ENCODE measurements at places on chromosomes 12 and 14.

DNA sequence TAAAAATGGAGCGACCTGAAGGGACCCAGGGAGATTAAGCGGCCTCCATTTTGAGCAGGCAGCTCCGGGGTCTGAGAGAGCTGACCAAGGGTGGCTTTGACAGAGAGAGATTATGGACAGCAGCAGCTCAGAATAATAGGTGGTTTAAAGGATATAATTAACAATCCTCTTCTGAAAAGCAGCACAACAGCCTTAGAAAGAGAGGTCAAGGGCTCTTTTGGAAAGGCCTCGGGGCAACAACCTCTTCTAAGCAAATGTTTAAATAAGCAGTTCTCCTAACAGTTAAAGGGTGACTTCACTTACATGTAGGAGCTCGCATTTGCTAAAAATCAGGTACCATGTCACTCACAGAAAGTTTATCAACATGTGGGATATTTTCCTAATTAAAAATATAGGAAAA, 87.2 kb upstream of the FRMD6 start:
- DNase-seq: no peak

- no peak for DNase-seq
These were observed 108.0 kb downstream of the DAAM1 start for GRCh38 chr14:59296508-59296907.

DNA sequence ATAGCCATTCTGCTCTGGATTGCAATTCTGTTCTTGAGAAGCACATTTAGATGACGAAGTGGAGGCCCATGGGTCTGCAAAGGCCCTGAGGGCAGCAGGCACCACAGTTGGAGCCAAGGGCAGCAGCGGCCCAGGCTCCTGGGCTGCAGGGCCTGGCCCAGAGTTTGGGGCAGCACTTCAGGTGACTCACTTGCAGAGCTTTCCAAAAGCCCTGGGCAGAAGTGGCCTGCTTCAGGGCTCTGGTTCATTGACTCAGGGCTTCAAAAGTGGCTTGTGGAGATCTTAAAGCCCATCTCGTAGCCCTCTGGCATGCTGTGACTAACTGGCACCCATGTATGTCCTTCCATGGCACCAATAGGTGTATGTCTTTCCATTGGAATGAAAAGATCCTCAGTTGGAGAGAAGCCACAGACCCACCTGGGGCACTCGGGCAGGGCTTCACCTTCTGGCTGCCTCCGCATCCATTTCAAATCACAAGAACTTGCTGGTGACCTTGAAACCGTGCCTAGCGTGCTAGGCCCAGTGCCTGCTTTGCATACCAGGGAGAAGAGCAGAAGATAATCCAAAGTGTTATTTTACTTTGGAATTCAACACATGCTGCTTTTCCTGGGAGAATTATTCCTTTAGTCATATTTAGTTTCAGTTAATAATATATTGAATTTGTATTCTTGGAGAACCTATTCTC, 106.7 kb downstream of the PRMT8 start:
- DNase-seq: no peak

DNA sequence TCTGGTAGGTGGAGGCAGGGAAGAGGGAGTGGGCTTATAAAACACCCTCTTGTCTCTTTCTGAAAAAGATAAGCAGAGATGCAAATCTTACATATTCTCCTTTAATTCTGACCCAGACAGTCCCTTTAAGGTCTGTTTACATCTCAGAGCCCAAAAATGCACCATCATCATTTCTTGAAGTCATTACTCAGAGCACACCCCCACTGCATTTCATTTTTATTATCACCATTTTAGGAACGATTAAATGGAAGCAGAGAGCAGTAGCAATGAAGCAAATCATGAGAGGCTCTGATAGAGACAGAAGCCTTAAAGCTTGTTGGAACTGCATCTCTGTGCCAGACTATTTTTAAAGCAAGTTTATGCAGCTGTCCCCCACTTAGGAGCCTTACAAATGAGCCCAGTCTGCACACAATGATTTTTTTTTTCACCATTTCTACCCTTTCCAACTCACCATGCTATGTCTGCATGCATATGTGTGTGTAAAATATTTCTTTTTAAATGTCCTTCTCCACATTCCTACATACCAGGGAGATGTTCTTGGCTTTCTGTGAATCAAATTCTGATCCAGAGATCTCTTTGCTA, 311.0 kb downstream of the GRIN2B start:
- no peak for DNase-seq

DNA sequence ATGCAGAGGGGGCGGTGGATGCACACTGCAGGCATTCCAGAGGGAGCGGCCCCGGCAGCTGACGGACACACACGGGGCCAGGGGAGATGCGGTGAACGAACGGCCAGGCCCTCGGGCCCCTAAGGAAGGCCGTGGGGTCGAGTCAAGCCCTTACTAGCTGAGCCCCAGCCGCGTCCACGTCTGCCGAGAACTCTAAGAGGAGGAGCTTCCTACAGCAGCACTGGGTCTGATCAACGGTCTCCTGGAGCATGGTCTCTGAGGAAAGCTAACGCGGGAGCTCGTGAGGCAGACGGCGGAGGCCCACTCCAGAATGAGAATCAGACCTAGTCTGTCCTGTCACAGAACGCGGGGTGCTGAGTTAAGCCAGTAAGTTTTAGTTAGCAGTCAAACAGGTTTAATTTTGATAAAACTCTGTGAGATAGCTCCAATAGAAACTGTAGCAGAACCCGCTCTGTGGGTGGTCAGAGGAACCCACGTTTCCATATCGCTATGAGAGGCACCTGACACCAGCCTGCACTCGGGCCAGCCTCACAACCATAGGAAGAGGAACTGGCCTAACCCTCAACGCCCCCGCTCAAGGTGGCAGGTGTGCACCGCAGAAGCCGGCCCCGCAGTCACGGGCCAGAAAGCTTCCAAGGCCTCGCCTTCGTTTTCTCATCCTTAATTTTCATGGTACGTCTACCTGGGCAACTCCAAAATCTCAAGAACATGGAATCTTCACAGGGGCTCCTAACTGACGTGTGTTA, 55.5 kb downstream of the CDC42BPB start:
- DNase-seq: no peak

DNA sequence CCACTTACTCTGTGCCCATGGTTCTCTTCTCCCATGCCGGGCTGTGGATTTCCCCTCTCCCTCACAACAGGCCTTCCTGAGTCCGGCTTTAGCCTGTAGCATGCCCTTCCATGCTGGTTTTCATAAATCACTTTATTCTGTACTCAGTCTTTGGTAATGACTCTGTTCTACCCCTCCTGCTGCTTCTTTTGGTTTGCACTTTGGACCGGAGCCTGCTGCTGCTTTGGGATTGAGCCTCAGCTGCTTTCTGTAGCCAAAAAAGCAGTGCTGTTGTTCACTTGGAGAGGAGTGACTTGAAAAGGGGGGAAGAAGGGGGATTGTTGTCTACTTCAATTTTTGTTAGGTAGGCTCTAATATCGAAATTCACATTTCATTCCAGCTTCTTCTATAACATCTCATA, 8.5 kb upstream of the SLC6A13 start:
- DNase-seq: no peak
